ENCODE measurements at places on chromosomes 2 and 18.

- no peak for DNase-seq
Measured at GRCh38 chr2:144480285-144480684, 39.6 kb downstream of the ZEB2 start.

DNA sequence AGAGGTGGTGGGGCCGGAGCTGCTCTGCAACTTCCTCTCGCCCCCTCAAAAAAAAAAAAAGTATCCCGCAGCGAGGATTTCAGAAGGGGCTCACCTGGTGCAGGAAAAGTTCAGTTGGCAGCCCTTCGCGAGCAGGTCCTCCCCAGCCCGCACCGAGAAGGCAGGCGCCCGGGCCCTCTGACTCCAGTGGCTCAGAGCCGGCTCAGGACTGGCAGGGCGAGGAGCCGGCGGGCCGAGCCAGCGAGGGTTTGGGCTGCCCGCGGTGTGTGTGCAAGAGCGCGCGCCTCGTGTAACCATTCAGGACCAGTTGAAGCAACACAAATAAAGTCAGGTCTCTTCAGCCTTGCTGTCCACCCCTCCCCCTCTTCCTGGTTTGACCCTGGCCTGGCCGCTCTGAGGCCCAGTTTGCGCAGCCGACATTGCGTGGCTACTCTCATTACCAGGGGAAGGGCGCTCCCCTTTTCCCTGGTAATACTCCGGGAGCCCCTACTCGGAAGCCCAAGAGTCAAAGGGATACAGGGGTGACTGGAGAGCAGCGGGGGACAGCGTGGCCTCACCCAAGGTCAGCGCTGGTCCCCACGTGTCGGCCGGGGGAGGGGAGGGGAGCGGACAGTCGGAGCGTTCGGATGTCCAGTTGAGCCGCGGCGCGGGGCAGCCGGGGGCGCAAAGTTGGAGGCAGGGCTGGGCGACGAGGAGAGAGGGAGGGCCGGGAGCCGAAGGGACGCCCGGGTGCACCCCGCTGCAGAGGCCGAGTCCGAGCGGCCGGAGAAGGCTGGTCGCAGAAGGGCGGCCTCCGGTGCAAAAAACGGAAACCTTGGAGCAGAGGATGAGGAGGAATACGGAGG lies 12.3 kb downstream of the EN1 start:
- no peak for DNase-seq

GRCh38 chr2:234286118-234286598 lies 210.7 kb downstream of the ARL4C start:
- DNase-seq: no peak

DNA sequence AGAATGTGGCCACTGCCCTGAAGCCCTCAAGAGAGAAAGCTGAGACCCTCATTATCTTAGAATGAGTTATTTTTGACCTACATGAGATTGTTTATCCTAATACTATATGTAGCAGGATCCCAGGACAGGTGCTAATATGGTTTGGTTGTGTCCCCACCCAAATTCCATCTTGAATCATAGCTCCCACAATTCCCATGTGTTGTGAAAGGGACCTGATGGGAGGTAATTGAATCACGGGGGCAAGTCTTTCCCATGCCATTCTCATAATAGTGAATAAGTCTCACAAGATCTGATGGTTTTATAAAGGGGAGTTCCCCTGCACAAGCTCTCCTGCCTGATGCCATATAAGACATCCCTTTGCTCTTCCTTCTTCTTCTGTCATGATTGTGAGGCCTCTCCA lies 76.8 kb downstream of the CCBE1 start:
- DNase-seq: no peak

GRCh38 chr2:36360063-36360462 lies 4.5 kb downstream of the CRIM1 start:
- DNase-seq: no peak
